PC-3 (cell line): ENCODE measurements at places on chromosomes 13 and 19. TPM values are rescaled to one million over a fixed set of nuclear protein-coding genes. Genes with fewer than 3 reads are reported as not detected.

Gene DLEU7
- total RNA-seq, result not detected in 2 replicates

Gene SIGLEC12
- total RNA-seq, result not detected in 2 replicates

Gene ZNF443
- 3.4 and 3.7 TPM in 2 replicates for total RNA-seq

Gene SMIM44
- total RNA-seq, result not detected in 2 replicates

DNA sequence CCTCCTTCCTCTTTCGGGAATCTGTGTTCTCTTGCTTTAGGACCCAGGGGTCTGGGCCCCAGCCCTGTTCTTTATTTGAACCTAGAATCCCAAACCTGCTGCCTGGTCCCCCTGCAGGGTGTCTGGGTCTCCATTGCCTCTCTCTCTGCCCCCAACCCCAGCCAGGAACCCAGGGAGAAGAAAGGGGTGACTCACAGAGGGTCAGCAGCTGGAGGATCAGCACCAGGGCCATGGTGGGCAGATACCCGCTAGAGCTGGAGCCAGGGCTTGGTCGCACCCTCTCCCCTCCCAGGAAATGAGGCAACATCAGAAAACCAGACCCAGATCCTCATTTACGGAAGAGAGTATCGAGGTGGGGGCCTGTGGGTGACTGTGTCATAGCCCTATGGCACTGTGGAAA is at the start of gene OSCAR:
TSS of gene OSCAR (minus strand) at position 243 of the 400 bp plus-strand sequence. CDS start at position 232, 11 bp downstream.
- no peak within 1 kb of the TSS for H3K4me3 ChIP-seq
- no peak within 1 kb of the TSS for H3K27ac ChIP-seq
- H3K27me3 ChIP-seq, result no peaks in the 10 kb centered on the region
- H3K4me1 ChIP-seq, result peaks cover 10% of the 10 kb centered on the region

DNA sequence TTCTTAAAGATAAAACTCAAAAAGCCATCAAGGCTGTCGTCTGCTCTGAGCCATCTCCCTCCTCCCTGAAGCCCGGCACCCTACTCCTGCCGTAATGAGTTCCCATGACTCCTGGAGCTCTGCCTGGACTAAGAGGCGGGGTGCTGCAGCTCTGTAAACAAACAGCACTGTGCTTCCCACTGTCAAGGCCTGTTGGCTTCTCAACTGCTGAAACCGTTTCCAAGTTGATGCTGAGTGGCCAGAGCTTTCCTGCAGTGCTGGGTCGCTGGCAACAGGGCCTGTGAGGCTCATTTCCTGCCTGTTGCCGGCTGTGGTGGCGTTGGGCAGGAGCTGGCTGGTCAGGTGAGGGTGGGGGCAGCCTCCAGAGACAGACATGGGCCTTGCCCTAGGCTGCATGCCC is 26.7 kb upstream of the ISYNA1 start:
- peaks cover 41% of the 10 kb centered on the region for H3K4me1 ChIP-seq
- H3K36me3 ChIP-seq, result peaks cover 11% of the 10 kb centered on the region

- no peaks in the 10 kb centered on the region for H3K36me3 ChIP-seq
- peaks cover 46% of the 10 kb centered on the region for H3K4me1 ChIP-seq
- H3K4me3 ChIP-seq, result peak overlapping the region; percentile 47
Measured at GRCh38 chr19:38003438-38004185, 96.6 kb downstream of the SIPA1L3 start.

- H3K27me3 ChIP-seq, result no peaks in the 10 kb centered on the region
- H3K4me1 ChIP-seq, result peaks cover 3% of the 10 kb centered on the region; the same call in 1 of the 2 replicates
- H3K36me3 ChIP-seq, result no peaks in the 10 kb centered on the region
- DNase-seq, result no peak
- H3K4me3 ChIP-seq, result no peak overlapping the region
Measured at GRCh38 chr13:81406022-81406421, 1065.1 kb upstream of the SPRY2 start.

DNA sequence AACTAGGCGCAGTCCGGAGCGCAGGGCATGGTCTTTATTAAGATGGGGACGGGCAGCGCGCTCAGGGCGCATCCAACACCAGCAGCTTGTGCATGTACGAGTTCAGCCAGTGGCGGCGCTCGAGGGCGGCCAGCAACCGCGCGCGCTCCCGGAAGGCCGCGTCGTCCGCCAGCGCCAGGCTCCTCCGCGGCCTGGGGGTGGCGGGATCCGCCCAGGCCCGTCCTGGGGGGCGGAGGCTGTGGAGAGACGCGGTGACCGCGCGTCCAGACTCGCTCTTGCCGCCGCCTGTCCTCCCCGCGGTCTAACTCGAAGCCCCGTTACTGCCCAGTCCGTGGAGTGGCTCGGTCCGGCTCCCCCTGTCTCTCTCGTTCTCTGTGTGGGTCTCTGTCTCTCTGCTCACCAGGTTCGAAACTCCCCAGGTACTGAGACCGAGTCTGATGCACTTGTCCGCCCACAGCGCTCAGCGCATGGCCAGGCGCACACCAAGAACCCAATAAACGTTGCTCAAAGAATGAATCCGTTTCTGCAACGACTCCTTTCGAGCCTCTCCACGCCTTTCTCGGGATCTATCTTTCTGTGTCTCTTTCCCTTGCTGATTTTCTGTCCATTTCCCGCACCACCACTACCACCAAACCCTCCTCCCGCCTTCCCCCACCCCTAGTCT is 702 bp downstream of the PTH2 start:
- peaks cover 99% of the 10 kb centered on the region for H3K27me3 ChIP-seq
- H3K4me3 ChIP-seq, result no peak overlapping the region
- H3K27ac ChIP-seq, result no peak overlapping the region
- no peaks in the 10 kb centered on the region for H3K4me1 ChIP-seq
- H3K36me3 ChIP-seq, result no peaks in the 10 kb centered on the region
- DNase-seq, result no peak

- H3K27ac ChIP-seq, result peak overlapping the region; percentile 44
- no peaks in the 10 kb centered on the region for H3K27me3 ChIP-seq
- peak; percentile 69 for DNase-seq
Measured at GRCh38 chr19:34075661-34076091, 96.6 kb upstream of the LSM14A start.

GRCh38 chr13:28641600-28641926 is 17.4 kb upstream of the POMP start:
- H3K4me1 ChIP-seq, result no peaks in the 10 kb centered on the region
- H3K27me3 ChIP-seq, result no peaks in the 10 kb centered on the region
- H3K27ac ChIP-seq, result no peak overlapping the region
- H3K36me3 ChIP-seq, result no peaks in the 10 kb centered on the region
- no peak overlapping the region for H3K4me3 ChIP-seq

DNA sequence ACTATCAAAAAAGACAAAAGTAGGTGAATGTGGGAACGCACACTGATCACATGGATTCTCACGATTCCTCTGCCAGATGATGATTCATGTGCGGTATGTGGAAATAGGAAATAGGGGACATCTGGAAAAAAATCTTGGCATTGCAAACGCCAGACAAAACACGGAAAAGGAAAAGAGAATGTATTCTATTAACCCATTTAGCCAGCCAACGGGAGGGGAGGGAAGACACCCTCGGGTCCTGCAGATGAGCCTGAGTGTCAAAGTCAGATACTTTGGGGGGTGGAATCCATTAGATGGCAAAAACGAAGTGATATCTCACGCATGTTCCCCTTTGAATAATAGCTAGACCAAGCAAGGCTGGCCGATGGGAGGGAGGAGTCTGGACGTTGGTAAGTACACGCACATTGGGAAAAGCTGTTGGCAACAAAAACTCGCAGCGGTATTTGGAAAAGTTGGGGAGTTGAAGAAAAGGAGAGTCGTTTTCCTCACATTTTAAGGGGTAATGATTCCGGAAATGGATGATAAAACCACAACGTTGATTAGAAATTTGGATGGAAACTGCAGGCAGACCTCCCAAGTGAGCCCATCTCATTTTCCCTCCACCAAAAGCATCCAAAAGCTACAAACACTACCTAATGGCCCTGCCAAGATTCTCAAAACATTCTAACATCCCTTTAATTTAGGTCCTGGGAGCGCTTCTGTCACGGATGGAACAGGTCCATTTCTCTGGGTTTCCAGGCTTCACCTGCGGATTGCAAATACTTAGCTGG is 73.6 kb downstream of the COL4A1 start:
- peak overlapping the region; percentile 38 for H3K27ac ChIP-seq
- H3K36me3 ChIP-seq, result no peaks in the 10 kb centered on the region
- H3K4me3 ChIP-seq, result no peak overlapping the region
- no peaks in the 10 kb centered on the region for H3K27me3 ChIP-seq
- DNase-seq, result peak; percentile 66
